ENCODE measurements at places on chromosomes 7 and 10.

GRCh38 chr10:24259365-24260130 is 50.6 kb downstream of the KIAA1217 start:
- DNase-seq: no peak

GRCh38 chr7:108097703-108098102 is 32.5 kb downstream of the LAMB4 start:
- DNase-seq: no peak

- DNase-seq: no peak
These were observed 10.7 kb upstream of the FHIP2A start for GRCh38 chr10:114810926-114811325.

DNA sequence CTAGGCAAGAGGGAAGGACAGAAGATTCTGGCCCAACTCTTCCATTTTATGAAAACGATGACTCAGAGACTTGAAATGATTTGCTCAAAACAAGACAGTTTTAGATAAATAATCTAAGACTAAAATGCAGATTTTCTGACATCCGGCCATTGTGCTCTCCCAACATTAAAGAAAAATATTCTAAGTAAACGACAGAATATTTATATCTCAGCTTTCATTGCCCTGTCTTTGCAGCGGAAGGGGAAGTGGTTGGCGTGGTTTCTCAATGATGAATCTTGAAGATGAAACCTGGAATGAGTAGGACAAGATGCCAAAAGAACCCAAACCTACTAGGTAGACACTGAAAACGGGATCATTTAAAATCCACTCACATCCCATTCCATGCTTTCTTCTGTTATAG is 28.9 kb upstream of the NPY start:
- no peak for DNase-seq

DNA sequence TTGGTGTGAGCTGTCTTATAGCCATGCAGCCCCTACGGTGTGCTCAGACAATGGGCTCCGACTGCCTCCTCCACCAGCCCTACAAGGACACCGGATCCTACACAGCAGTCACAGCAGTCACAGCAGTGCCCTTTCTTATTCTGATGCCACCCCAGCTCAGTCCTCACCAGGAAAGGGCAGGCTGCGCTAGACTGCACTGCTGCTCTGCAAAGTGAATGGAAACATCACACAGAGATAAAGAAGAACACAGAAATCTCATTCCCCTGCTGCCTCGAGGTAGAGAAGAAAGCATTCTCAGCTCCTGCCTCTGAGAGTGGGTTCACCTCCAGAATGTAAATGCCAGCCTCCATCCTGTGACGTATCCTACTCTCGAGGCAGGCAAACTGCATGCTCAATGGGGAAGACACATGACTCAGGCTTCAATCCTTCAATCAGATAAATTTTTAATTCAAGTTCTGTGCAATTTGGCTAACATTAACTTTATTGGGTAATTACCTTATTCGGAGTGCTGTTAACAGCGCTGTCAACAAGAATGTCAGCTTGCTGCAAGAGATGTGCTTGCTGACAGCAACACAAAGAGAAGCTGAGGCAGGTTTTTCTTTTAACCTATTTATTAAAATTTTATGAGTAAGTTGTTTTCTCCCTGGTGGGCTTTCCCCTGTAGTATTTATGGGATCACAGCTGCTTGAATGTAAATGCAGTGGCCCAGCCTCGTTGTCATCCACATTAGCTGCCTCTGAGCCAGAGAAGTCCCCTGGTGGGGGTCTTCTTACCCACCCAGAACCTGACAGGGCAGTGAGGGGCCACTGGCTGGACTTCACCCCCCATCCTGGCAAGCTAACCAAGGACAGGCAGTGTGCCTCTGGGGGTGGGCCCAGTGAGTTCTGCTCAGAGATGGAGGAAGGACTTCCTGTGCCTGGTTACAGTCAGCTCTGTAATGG is 241.3 kb upstream of the KMT2E start:
- no peak for DNase-seq

DNA sequence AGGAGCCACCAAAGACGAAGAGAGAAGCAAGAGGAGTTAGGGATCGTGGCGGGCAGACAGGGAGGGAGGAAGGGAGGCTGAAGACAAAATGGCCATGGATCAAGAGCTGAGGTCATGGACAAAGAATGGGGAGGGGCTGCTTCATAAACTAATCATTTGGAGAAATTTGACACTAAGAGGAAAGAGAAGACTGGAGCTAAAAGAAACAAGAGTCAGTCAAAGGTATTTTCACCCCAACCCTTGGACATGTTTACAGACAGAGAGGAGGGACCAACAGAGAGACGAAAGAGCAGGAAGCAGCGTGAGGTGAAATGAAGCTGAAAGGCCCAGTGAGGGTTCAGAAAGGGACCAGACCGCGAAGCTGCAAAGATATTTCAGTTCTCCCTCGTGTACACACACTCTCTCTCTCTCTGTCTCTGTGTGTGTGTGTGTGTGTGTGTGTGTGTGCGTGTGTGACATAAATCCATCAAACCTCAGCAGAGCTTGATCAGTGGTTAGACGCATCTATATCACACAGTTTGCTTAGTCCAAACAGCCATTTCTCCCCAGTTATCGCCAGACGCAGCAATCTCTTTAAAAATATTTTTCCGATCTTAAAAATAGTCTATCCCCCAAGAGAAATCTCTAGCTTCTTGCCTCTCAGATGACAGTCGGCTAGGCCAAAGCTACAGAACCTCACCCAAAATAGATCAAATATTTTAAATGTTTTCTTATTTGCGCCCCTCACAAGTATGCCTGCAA is 12.5 kb upstream of the CALD1 start:
- DNase-seq: no peak

DNA sequence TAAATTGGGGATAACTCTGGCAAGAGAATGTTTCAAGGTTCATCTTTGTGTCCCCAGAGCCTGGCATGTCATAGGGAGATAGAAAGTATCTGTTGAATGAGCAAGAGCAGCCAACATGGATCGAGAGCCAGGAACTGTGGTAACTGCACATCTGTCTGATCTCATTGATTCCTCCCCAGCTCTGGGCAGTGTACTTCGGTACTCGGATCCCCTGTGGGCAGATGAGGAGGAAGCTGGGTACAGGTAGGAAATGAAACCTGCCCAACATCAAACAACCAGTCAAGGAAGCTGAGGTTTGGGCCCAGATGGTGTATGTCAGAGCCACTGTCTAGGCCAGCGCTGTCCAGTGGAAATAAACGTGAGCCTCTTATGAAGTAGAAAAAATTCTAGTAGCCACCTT is 76.4 kb downstream of the GRK5 start:
- DNase-seq: no peak

DNA sequence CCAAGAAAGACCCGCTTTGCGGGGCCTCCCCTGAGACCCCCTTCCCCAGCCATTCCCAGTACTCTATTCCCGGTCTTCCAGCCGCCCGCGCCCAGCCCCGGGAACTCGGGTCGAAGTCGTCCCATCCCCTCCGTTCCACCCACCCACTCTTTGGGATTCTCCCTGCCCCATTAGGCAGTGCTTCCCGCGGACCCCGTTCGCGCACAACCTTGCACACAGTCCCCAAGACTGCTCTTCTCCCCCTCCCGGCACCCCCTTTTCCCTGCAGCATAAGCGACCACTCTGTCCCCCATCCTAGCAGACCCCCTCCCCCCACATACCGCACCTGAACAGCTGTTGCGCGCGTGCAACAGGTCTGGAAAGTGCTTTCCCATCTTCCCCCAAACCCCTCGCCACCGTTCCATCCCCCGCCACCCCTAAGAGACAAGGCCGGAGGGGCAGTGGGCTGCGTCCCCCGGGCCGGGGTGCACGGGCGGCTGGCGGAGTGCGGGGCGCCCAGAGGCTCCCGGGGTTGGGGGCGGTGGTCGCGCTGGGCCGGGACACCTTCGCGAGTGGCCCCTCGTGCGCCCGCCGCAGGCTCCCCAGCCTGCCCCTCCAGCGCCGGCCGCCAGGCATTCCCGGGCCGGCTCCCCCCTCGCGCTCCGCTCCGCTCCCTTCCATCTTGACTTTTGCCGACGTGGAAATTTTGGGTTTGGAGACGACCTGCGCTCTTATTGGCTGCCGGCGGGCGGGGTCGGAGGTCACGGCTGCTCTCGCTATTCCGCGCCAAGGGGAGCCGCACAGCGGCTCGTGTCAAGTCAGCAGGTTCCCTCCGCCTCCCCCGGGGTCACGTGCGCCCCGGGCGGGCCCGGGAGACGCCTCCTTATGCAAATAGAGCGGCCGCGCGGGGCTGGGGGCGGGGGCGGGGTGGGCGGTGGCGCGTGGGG is 201.2 kb upstream of the NFE2L3 start:
- DNase-seq: peak; percentile 84

GRCh38 chr7:13104128-13104527 is 416.7 kb downstream of the ARL4A start:
- no peak for DNase-seq

DNA sequence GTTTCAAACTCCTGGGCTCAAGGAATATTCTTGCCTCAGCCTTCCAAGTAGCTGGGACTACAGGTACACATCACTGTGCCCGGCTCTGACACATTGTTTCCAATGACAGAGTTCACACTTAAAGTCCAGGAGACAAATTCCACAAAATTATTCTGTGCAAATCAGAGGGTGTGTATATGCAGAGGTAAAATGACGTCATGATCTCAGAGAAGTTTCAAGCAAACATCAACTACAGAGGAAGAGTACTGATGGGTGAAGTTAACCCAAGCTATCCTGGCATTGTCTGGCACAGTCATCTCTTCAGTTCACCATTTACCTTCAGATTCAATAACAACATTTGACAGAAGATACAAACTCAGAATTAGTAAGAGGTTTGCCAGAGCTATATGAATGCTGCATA is 388.9 kb downstream of the HPSE2 start:
- DNase-seq: no peak

DNA sequence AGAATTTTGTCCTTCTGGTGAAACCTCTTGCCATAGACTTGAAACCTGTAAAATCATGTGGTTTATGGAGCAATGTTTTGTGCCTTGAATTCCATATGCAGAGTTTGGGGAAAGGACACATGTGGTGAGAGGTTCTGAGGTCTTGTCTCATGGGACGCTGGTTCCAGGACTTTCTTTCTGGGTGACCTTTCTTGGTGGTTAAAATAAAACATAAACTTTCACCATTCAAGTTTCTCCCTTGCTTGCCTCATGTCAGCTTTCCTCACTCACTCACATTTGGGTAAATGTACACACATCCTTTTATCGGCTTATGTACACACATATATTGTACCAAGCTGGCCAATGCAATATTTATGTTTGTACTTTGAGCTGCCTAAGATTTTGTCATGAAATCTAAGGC is 144.9 kb upstream of the CELF2 start:
- DNase-seq: no peak

DNA sequence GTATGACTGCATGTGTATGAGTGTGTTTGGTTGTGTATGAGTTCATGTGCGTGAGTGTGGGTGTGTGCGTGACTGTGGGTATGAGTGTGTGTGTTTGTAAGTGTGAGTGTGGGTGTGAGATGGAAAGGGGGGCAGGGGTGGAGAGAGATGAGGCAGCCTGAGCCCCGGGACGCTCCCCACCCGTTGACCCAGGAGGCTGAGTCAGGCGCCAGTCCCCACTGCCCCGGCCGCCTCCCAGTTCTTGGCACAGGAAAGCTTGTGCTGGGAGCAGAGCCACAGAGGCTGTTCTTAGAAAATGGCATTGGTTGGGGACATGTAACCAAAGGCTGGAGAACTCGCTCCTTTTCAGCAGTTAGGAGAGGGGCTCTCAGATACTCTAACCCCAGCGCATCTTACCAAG is 27.8 kb upstream of the NUB1 start:
- no peak for DNase-seq

DNA sequence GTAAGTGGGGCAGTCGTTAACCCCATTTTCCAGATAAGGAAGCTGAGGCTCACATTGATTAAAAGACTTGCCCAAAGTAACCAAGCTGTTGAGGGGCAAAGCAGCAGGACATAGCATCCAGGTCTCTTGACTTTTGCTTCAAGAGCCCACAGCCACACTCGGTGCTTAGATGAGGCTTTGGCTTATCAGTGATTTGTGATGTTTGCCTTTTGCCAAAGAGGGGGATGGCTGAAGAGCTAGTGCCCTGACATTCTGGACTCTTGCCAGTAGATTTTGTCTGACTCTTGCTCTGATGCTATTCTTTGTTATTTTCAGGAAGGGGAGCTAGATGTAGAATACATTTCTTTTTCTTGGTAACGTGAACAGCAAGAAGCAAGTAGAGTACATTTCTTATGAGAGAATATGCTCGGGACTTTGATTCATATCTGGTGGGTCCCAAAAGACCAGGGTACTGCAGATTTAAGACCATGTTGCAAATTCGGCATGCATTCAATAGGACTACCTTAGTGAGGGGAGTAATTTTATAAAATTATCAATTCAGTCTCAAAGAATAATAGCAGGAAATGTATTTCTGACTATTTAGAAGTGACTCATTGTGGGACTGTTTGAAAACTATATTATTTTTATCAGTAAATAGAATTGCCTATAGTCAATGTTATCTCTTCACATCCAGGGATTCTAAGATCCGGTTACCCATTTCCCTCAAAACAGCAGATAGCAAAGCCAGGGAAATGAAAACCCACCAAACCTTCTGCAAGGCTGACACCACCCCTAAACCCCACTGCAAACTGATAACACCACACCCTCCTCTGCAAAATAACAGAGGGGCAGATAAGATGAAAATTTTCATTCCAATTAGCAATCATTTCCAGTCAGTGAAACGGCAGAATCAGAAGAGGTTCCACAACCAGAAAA is 180.0 kb upstream of the BMPER start:
- DNase-seq: no peak

GRCh38 chr7:36348771-36349170 is 40.9 kb upstream of the ANLN start:
- DNase-seq: no peak

DNA sequence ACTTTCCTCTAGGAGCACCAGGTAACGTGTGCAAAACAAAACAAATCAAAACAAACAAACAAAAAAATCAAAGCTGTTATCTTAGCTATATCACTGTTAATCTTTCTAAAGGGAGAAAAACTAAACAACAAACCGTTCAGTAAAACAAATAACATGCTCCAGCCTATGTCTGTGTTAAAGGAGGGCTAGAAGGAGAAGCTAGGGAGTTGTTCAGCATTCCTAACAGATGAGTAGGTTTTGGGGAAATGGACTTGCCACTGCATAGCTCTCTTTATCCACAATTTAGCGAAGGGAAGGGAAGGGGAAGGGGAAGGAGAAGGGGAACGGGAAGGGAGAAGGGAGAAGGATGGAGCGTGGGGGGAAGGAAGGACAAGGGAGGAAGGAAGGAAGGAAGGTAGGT is 134.2 kb upstream of the AKR1E2 start:
- no peak for DNase-seq

DNA sequence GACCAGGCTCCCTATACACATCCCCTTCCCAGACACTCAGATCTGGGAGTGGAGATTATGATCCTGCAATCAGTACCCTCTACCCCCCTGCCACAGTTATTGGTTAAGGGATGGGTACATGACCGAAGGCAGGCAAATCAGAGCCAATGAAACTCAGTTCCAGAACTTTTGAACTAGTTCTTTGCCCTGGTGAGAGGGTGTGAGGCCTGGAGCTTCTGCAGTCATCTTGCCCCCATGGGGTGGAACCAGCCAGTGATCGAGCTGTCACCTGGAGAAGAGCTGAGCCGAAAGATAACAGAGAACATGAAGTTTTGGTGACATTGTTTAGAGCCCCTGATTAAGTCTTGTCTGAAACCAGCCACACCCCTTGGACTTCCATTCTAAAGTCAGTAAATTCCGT is 88.2 kb upstream of the DUSP5 start:
- no peak for DNase-seq

Data from activated CD4-positive, alpha-beta T cell treated with anti-CD3 and anti-CD28 coated beads, Interleukin-2, amount 50 U/mL, for 4 hours (primary cell).